ENCODE measurements at places on chromosomes 3 and 15. TPM values are rescaled to one million over a fixed set of nuclear protein-coding genes. Genes with fewer than 3 reads are reported as not detected.

IGSF10 gene
- under 0.01 TPM for total RNA-seq

A4GNT gene
- not detected for total RNA-seq

AMOTL2 gene
- total RNA-seq = 197 TPM

SNTN gene
- not detected for total RNA-seq

KBTBD13 gene
- total RNA-seq = not detected

All from HT1080 (cell line).